CD4-positive, alpha-beta T cell treated with Interleukin-17A for 4 hours (primary cell): ENCODE measurements at places on chromosomes 4 and X.
A peak's percentile ranks its signal among the peaks of the same experiment; 100 is the strongest.

GRCh38 chr4:119315036-119315435 is 6.9 kb downstream of the FABP2 start:
- no peak for DNase-seq

GRCh38 chr4:116469582-116469981 is 615.8 kb downstream of the TRAM1L1 start:
- DNase-seq, result no peak

DNA sequence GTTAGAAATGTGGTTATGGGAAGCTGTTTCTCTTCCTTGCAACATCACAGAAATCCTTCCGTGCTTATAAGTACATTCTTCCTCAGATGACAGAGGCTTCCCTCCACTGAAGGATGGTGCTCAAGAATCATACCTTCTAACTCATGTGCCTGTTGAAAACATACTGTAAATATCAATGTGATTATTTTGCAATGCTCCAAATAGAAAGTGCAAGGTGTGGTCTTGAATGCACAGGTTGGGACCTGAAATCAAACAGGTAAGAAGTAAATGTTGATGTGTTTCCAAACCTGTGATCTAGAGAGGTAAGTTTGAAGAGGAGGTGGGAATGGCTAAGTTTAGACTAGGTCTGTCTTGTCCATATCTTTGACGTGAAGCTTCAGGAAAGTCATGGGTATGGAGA is 87.7 kb downstream of the ZNF518B start:
- no peak for DNase-seq

DNA sequence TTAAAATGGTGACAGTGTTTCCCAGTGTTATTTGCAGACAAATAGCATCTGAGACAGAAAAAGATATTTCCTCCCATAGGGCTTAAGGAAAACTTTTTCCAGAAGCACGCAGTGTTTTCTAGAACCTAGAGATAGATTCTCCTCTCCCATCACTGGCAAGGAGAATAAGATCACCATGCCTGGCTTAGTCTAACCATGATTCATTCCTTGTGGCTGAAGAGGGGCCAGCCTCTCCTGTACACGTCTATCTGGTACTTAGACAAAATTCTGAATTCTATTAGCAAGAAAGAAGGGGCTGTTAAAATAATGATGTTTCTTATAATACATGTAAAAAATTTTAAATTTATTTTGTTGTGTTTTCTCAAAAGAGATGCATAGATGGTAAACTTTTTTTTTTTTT is 296.1 kb upstream of the LDB2 start:
- DNase-seq, result no peak

DNA sequence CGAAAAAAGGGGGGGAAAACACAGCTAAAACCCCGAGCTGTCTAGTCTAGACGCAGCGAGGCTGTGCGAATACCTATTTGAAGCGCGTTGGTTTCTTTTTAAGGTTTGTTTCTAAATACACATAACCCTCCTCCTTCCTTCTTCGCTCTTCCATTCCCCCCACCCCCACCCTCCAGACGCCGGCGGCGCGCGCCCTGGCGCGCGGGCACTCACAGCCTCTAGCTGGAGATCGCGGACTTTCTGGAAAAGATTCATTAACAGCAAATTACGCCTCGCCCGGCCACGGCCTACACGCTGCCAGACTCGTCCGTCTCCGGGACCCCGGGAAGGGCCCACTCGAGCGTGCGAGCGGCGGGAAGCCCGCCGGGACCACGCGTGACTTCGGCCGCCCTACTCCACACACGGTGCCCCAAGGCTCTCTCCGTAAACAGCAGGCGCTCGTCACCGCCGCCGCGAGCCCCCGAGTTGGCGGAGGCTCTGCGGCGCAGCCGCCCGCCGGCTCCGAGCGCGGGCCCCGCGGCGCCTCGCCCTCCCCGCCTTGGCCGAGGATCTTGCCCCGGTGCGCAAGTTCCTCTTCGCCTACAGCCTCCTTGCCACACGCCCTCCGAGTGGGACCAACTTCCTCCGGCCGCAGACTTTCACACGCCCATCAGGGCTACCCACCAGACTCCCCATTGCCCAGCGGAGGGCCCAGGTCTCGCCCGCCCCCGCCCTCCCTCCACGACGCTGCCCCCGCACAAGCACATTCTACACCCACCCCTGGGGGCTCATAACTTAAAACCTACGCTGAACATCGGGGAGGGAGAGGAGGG is 2.0 kb downstream of the BCOR start:
- peak; percentile 48 for DNase-seq

- DNase-seq, result no peak
Observed at GRCh38 chr4:88188738-88189417, 30.4 kb upstream of the ABCG2 start.

DNA sequence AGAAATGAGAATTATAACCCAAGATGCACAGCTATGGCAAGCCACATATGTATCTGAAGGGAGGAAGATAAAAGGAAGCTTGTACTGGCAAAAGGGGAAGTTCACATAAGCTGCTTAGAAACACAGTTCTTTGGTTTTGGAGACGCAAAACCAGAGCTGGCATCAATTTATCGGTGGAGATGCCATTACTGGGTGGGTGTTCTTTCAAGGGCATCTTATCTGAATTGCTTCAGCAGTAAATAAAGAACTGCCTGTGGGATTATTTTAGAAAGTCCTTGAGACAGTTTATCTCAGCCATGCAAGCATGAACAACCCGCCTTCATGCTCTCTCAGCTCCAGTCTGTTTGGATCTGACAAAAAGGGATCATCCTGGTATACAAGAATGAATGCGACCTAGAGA is 60.8 kb downstream of the DDX60 start:
- DNase-seq, result no peak

DNA sequence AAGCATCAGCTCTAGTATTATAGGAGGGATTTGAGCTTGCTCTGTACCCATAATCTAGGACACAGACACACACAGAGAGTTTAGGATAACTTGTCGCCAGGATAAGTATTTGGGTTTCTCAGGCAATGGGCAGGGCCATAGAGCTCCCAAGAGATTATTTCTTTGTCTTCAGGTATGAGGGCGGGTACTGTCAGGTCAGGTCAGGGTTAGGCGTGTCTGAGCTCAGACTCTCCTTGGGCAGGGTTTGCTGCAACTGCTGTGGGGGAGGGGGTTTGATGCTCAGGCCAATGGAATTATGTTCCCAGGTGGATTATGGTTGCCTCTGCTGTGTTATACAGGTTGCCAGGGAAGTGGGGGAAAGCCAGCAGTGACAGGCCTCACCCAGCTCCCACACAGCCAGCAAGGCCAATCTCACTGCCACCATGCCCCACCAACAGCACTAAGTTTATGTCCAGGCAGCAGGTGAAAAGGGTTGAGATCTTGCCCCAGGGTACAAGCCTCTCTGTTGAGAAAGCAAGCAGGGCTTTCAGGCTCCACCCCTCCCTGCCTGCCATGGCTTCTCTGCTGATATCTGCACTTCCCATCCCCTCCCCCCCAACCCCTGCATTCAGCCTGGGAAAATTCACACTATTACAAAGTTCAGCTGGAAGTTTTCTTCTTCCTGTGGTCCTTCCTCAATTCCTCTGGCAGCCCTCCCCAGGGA is 101.3 kb downstream of the RRAGB start:
- no peak for DNase-seq

DNA sequence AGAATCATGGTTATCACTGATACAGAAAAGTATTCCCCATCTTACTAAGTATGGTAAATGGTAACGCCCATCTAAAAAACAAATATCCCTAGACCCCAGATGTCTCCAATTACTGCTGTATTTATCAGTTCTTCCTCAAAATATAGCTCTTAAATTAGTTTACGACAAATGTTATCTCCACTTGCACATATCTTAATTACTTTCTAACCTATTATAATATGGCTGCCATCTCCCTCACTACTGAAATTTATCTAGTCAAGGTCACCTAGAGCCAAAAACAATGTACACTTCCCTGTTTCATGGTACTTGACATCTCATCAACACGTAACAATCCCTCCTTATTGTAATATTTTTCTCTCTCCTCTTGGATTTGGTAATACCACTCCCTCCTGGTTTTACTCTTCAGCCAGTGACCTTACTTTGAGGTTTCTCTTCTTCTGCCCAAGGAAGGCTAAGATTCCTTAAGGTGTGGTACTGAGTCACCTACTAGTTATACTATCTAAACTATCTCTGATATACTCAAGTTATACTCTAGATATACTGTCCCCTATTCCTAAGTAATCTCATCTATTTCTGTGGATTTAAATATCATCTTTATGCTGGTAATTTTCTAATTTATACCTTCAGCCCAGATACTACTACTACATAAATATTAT is 8.6 kb downstream of the LCORL start:
- DNase-seq, result no peak

GRCh38 chr4:7423391-7423790 is 11.3 kb downstream of the PSAPL1 start:
- DNase-seq, result no peak

DNA sequence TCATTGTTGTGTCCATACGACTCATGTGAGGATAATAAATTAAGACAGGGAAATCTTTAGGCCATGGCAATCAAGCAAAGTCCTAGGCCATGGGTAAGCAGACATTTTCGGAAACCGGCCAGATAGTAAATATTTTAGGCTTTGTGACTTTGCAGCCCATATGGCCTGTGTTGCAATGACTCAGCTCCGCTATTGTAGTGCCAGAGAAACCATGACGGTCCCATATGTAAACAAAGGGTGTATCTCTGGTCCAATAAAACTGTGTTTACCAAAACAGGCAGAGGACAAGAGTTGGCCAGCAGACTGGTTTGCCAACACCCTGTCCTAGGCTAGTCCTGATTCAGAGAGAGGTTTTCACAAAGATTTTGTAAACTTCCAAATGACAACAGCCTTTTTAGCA is 5.0 kb downstream of the FAM114A1 start:
- DNase-seq, result no peak

DNA sequence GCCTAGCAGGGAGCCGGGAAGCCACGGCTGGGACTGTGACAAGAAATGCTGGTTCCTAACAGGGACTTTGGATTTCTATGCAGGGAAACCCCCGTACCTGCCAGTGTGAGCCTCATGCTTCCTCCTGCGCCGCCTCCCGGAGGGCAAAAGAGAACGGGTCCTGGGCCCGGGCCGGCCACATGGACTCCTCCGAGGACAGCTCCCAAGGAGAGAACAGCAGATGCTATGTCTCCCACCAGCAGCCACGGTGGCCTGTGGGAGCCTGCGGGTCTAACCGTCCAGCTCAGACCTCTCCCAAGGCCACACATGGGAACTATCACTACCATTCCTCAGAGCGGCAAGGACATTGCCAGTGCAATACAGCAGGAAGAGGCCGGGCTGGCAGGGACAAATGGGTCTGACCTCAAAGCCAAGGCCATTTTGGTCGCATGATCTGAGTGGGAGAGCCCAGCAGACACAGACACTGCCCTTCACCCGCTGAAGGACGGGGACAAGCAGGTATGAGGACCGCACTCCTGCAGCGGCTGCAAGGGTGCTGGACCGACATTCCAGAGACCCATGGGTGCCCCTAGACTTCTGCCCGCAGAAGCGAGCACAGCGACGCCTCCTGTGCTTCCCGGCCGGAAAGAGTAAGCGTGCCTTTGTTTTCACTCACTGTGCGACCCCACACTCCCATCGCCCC is 4.5 kb upstream of the C4orf50 start:
- DNase-seq, result no peak

- peak; percentile 83 for DNase-seq
Observed at GRCh38 chr4:110516106-110516922, 40.4 kb downstream of the ENPEP start.

DNA sequence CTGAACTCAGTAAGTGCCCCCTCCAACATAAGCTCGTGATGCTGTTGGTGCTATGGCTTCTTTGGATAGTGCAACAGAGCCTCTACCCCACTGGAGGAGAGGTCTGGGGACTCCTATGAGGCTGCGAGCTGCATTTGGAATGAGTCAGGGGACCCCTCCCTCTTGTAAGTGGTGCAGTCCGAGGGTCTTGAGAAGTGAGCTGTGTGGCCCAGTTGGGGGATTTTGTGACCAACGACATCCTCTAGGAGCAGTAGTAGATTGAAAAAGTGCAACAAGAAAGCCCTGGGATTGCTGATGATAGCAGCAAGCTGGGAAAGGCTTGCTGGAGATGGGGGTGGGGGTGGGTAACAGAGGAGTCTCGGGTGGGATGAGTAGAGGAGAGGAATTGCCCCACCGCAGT is 3.1 kb downstream of the FRMPD3 start:
- no peak for DNase-seq

- no peak for DNase-seq
Observed at GRCh38 chrX:130623518-130623917, 221.7 kb downstream of the RBMX2 start.
